ENCODE measurements at places on chromosomes 1 and 21.

- H3K4me1 ChIP-seq: peaks cover 57% of the 10 kb centered on the region
- H3K27me3 ChIP-seq: no peaks in the 10 kb centered on the region
Observed at GRCh38 chr1:150551784-150552127, 2.5 kb downstream of the ADAMTSL4 start.

DNA sequence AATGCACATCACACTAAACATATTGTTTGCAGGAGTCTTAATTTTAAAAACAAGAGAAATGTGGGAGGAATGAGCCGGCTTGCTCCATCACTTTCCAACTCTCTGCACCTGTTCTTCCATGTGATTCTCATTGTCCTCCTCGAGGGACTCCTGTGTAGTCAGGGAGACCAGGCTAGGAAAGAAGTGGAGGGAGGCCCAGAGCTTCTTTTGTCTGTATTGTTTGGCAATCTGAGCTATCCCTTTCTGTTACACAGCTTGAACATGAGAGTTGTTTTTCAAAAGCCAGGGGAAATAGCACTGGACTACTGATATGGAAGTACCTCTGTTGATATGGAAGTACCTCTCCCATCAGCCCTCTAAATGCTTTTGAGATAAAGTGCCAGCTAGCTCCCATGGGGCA lies 18.8 kb upstream of the LRRC8D start:
- H3K36me3 ChIP-seq: no peaks in the 10 kb centered on the region
- peaks cover 22% of the 10 kb centered on the region for H3K4me1 ChIP-seq
- DNase-seq: no peak
- H3K4me3 ChIP-seq: no peak overlapping the region
- no peaks in the 10 kb centered on the region for H3K27me3 ChIP-seq

- H3K27ac ChIP-seq: no peak overlapping the region
- no peaks in the 10 kb centered on the region for H3K36me3 ChIP-seq
- no peak for DNase-seq
- no peak overlapping the region for H3K4me3 ChIP-seq
- H3K27me3 ChIP-seq: no peaks in the 10 kb centered on the region
Observed at GRCh38 chr1:225820522-225821120, 10.7 kb downstream of the EPHX1 start.

GRCh38 chr1:82330330-82330729 lies 529.6 kb downstream of the ADGRL2 start:
- H3K27me3 ChIP-seq: no peaks in the 10 kb centered on the region
- H3K4me1 ChIP-seq: no peaks in the 10 kb centered on the region
- no peak overlapping the region for H3K4me3 ChIP-seq
- no peak for DNase-seq
- H3K27ac ChIP-seq: no peak overlapping the region

DNA sequence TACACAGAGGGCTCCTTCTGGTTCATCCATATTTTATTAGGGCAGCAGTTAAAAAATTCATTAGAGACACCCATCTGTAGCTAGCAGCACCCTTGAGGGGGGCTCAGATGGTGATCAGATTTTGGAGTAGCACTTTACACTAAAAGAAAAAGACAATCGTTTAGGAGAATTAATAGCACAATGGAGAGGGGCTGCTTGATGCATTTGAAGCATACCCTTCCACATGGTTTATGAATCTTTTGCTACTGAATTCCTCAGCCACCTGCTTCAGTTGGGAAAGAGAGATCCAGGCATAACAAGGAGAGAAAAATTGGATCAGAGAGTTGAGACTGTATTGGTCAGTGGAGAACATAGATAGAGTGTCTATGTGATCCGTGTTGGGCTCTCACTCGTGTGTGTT lies 54.4 kb downstream of the DISC1 start:
- H3K4me3 ChIP-seq: no peak overlapping the region
- no peak overlapping the region for H3K27ac ChIP-seq
- no peaks in the 10 kb centered on the region for H3K27me3 ChIP-seq
- no peak for DNase-seq

GRCh38 chr1:169487133-169487532 lies 1.4 kb upstream of the SLC19A2 start:
- no peak overlapping the region for H3K27ac ChIP-seq
- H3K4me3 ChIP-seq: no peak overlapping the region
- peaks cover 37% of the 10 kb centered on the region for H3K4me1 ChIP-seq
- no peak for DNase-seq
- H3K27me3 ChIP-seq: no peaks in the 10 kb centered on the region

DNA sequence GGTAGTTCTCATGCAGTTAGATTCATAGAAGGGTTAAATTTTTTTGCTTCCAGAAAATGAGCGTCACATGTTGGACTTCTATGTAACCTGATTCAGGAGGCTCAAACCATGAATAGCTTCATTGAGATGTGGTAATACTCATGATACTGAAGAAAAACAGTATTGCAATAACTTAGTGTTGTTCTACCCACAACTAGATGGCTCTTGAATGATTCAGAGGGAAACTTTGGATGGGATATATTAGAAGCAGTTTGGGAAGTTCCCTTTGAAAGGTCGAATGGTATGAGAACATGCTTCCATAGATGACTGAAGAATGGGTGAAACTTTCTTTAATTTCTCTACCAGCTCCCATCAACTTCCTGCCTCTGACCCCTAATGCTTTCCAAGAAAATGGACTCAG lies 211.7 kb upstream of the PTGFR start:
- no peaks in the 10 kb centered on the region for H3K36me3 ChIP-seq
- H3K27me3 ChIP-seq: no peaks in the 10 kb centered on the region
- H3K27ac ChIP-seq: no peak overlapping the region
- no peak overlapping the region for H3K4me3 ChIP-seq
- DNase-seq: no peak

DNA sequence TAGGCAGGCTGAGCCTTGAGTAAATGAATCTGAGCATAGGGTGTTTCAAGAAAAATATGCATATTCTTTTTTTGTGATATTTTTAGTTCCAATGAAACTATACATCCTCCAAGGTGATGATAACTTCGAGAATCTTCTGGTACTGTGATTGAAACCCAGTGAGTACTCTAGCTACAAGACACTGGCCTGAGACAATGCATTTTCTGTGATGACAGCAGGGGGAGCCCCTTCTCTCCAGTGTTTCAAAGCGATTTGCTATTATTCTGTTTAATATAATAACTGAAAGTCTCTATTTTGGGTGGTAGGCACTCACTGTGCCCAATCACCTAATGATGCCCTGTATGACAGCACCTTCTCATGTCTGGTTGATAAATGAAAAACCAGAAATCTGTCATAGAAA lies 12.1 kb downstream of the IRF2BP2 start:
- no peaks in the 10 kb centered on the region for H3K36me3 ChIP-seq
- peaks cover 34% of the 10 kb centered on the region for H3K4me1 ChIP-seq
- no peak overlapping the region for H3K27ac ChIP-seq

DNA sequence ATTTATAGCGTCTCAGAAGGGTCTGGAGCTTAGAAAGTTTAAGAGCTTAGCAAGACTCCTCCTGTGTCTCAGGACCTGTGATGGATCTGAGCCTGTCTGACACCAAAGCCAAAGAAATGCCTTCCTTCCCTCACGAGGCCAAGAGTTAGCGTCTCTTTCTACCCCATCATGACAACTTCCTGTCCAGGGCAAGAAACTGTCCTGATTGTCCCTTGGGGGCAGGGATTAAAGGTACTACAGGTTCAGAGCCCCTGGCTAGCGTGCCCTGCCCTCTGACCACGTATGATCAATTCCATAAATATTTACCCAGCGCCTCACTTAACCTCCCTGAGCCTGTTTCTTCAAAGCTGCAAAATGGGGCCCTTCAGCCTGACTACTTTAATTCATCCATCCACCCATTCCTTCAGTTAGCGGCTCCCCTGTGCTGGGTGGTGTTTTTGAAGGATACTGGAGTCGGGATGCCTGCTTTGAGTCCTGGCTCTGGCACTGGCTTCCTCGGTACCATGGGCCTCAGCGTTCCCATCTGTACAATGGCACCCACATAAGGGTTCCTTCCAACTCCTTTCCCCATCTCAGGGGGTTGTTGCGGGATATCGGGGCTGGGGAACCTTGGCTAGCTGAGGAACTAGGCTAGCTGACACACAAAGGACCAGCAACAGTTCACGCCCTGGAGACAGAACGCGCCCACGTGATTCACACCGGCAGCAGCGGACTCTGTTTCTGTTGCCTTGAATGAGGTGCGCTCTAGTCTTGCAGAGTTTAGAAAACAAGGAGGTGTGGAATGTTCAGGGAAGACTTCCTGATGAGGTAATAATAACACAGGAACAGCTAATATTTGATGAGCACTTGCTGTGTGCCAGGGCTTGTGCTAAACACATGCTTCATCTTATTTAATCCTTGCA lies 23.0 kb upstream of the EPHA2 start:
- no peaks in the 10 kb centered on the region for H3K27me3 ChIP-seq
- DNase-seq: no peak
- H3K4me1 ChIP-seq: no peaks in the 10 kb centered on the region
- H3K27ac ChIP-seq: no peak overlapping the region
- H3K4me3 ChIP-seq: no peak overlapping the region
- no peaks in the 10 kb centered on the region for H3K36me3 ChIP-seq
